ENCODE measurements at places on chromosomes 16 and 17.
A peak's percentile ranks its signal among the peaks of the same experiment; 100 is the strongest.

DNA sequence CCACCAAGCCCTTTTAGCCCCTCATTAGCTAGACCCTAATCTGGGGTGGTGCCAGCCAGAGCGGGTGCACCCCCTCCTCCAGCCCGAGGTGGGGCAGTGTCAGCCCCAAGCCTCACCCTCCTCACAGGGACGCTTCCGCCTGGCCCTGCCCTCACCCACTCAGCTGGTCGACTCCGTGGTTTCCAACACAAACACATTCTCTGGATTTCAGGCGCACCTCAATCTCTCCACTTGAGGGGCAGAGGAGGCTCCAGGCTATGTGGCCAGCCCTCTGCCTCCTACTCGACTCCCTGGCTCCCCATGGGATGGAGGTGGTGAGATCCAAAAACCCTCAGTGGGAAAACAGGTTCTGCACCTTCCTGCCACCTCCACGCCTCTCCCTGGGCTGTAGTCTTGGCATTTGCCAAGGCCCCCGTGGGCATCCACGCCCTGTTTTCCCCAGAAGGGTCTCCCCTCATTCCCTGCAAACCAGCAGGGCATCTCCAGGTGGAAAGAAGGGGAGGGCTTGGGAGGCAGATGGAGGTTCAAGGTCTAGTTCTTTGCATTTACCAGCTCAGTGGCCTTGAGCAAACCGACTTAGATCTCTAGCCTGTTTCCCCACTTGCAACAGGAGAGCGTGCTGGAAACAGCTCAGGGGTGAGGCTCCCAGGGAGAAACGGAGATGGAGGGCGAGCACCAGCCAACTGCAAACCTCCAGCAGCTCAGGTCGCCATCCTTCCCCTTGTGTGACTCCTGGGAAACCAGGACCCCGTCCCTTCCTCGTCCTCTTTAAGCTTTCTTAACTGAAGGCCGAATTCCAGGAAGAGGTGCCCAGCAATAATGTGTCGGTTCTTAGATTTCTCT lies 1.7 kb downstream of the EMP2 start:
- no peak for DNase-seq

DNA sequence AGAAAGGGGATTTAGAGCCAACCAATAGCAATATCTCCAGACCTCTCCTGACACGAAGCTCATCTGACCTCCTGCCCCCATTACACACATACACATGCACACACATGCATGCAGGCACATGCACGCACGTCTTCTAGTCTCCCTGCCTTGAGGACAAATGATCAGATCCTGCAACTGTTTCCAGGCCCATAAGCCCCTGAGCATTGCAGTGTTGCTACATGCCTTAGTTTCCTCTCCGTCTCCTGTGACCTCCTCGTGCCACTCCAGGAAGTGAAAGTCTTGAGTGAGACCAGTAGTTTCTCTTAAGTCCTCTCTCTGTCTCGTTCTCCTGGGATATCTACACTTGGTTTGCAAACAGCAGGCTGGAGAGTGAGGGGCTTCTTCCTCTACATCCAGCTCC lies 8.2 kb downstream of the CIITA start:
- no peak for DNase-seq

DNA sequence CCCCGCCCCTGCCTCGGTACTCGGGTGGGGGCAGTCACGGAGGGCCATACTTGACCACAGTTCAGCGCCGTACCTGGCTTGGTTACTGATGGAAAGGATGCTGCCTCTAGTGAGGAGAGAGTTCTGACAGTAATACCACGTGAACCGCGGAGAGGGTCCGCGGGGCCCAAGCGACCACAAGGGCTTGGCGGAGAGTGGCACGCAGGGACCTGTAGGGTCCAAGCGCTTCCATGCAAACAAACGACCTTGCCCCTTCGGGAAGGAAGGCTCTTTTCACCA lies 9.2 kb downstream of the KDM6B start:
- DNase-seq: no peak

- no peak for DNase-seq
Measured at GRCh38 chr16:82264756-82265155, 94.7 kb upstream of the MPHOSPH6 start.

DNA sequence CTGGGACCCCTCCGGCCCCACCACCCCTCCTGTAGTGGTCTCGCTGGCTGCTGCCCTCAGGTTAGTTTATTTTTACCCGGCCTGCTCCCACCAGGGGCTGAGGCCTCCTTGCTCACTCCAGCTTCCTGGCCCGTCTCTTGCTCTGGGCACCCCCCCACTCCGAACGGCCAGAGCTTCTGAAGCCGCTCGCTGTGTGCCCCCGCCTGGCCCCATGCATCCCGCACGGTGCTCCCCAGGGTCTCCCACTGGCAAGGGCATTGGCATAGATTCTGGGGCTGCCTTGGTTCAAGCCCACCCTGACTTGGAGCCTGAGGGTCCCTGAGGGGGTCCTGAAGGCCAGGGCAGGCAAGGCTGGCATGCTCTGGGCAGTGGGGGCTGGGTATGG lies 186.4 kb downstream of the SEC14L1 start:
- DNase-seq: no peak

DNA sequence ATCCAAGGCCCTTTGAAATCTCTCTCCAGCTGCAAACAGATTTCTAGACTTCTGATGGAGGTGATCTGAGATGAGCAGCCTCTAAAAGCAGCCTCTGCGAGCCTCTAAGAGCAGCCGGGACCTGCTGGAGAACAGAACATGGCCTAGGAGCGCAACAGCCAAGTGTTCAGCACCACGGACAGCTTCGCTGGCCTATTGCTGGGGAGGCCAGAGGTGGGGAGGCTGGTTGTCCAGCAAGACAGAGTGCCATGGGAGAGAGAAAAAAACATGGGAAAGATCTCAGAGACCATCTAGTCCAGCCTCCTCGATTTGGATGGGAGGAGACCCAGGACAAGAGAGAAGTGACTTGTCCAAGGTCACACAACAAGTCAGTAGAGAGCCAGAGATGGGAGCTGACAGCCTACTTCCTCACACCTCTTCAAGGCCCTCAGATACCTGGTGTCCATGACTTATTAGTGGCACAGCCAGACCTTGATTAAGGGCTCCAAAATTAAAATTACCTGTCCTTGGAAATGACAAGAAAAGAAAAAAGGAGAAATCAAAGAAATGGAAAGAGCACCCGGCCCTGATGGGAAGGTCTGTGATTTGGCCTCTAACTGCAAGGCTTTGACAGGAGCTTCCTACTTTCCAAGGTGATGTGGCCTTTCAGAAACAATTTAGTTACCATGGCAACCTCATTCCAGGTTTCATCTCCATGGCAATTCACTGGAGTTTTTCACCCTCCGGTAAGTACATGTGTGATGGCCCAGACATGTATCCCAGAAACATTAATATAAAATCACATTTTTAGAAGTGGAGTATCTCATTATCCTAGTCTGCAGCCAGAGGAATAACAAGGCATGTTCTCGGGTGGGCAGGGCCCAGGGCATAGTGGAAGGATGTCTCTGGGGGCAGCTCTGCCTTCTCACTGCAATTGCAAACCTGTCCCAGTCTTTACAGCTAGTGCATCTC lies 14.5 kb downstream of the RPRML start:
- no peak for DNase-seq

DNA sequence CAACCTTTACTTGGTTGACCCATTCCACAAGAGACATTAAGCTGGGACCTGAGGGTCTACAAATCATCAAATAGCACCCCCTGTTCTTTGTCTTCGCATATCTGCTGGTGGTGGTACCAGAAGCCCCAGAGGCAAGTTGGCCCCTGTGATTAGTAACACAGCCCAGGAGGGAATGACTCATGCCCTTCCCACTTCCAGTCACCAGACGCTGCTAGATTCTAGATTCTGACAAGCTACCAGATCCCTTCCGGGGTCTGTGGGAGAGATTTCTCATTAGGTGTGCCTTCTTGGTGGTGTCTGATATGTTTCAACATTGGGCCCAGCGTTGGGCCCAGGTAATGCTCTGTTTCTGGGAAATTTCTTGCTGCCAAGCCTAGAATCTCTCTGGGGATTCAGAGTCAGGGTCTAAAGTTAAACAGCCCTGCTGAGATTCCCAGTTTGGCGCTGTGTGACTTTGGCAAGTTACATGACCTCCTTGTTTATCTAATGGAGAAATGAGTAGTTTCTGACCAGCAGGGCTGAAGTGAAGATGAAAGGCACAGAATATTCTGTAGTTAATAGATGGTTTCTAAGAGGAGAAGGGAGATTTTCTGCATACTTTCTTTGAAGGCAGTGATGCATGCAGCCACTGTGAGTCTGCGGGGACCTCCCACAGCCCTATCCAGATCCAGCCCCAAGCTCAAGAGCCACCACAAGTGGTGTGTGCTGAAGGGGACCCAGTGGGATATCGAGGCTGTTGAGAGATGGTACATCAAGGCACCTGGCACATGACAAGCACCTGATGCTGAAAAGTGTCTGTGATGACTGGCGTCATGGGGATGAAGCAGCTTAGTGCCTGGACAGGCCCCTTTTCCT lies 3.9 kb downstream of the TRPV2 start:
- DNase-seq: peak; percentile 71

GRCh38 chr16:77324729-77325128 lies 110.1 kb downstream of the ADAMTS18 start:
- no peak for DNase-seq

- DNase-seq: no peak
Measured at GRCh38 chr17:17947966-17948365, 24.2 kb downstream of the TOM1L2 start.

GRCh38 chr17:3956327-3956957 lies 7.8 kb downstream of the ATP2A3 start:
- no peak for DNase-seq

GRCh38 chr16:31702796-31703195 lies 170.8 kb upstream of the ZNF267 start:
- DNase-seq: no peak

- DNase-seq: no peak
Measured at GRCh38 chr17:54793271-54793670, 107.4 kb upstream of the TOM1L1 start.

- no peak for DNase-seq
Measured at GRCh38 chr16:52068447-52069074, 478.4 kb downstream of the TOX3 start.

GRCh38 chr16:59887856-59888255 lies 1153.7 kb upstream of the GOT2 start:
- no peak for DNase-seq

- no peak for DNase-seq
Measured at GRCh38 chr17:4998732-4999429, 1.1 kb downstream of the KIF1C start.

GRCh38 chr16:11215935-11216556 lies 40.0 kb downstream of the SOCS1 start:
- DNase-seq: no peak

- DNase-seq: no peak
Measured at GRCh38 chr17:6981426-6981825, 14.4 kb upstream of the ALOX12 start.

GRCh38 chr17:62673614-62674362 lies 46.3 kb downstream of the MRC2 start:
- no peak for DNase-seq

DNA sequence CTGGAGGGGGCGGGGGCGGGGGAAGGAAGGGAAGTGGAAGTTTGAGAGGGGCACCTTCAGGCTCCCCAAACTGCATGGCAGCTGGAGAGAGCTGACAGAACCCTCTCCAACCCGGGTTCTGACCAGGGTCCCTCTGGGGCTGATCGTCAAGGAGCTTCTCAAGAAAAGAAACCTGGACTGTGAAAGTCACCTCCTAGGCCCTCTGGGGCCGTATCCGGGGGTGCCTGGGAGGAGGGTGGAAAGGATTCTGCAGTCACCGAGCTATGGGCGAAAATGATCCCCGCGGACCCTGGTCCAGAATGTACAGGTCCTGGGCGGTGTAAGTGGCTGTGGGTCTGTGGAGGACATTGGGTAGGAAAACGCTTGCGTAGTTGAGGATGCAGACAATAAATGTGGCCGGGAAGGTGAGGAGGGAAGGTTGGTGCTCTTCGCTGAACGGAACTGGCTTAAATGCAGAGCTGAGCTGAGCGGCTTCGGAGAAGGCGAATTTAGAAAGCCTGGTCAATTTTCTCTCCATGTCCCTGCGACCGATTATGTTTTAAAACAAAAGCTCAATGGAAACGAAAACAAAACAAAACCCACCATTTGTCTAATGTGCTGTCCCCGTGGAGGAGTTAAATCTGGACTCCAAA lies 3.6 kb upstream of the LHX1 start:
- no peak for DNase-seq
